Activated CD8-positive, alpha-beta memory T cell treated with anti-CD3 and anti-CD28 coated beads for 1 hour (primary cell): ENCODE measurements at places on chromosomes 2 and 18.

GRCh38 chr18:50970006-50970405 lies 2.2 kb downstream of the ELAC1 start:
- no peak for DNase-seq

GRCh38 chr2:231370429-231370748 lies 25.1 kb upstream of the B3GNT7 start:
- no peak for DNase-seq

DNA sequence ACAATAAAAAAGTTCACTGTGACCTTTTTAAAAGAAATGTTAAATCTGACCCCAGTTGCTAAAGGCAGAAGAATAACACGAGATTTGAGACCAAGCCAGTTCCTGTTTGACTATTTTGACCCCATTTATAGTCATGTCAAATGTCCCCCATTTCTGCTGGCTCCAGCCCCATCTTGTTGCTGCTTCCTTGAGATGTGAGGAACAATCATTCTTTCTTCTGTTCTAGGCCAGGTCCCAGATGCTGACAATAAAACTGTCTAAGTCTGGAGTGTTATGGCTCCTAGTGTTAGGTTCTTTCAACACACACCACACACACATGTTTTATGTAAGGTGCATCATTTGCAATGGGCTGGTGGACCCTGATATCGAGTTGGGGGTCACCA lies 92.0 kb upstream of the CYP1B1 start:
- no peak for DNase-seq

- no peak for DNase-seq
These were observed 782.3 kb downstream of the LRP1B start for GRCh38 chr2:141348481-141348880.

- DNase-seq = no peak
These were observed 175.3 kb downstream of the INHBB start for GRCh38 chr2:120520929-120521912.

DNA sequence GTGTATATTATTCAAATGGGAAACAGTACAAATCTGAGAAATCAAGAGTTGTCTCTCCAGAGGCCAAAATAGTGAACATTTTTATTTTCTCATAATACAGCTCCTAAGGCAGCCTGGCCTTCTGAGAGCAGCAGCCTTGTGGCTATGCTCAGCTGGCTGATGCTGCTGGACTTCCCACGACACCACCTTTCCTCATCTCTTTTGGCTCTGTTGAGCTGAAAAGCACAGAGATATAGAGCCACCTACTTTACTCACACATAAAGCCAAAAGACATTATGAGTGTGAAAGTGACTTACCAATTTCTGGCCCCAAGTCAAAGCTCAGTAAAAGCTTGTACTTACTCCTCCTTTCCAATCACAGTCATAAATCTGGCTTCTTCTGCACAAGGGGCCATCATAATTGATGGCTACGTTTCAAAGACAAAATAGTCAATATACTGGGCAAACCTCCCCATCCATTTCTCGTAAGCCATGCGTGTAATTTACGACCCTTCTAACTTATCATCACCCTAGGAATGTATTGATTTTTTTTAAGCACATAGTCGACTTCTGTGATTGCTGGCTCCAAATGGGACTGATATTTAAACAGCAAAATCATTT lies 18.6 kb upstream of the REG3A start:
- no peak for DNase-seq

- no peak for DNase-seq
These were observed 44.2 kb downstream of the MRPS9 start for GRCh38 chr2:105082107-105082506.

GRCh38 chr18:58530801-58531200 lies 98.1 kb downstream of the ALPK2 start:
- no peak for DNase-seq

GRCh38 chr2:207481924-207482323 lies 47.8 kb upstream of the CREB1 start:
- DNase-seq = no peak

GRCh38 chr2:147511491-147511948 lies 333.3 kb upstream of the ACVR2A start:
- DNase-seq = no peak

DNA sequence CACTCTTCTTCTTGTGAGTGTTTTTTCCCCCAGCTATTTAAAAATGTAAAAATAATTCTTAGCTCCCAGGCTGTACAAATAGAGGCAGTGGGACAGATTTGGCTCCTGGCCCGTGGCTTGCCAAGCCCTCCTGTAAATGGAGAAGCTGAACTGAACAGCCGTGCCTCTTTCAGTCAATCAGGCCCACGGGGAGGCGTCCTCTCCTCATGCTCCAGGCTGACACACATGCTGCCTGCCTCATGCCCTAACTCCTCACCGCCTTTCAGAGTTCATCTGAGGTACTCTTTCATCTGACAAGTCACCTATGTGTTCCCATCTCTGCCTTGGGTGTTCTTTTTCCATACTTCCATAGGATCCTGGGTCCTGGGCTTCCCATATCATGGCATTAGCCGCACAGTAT lies 58.9 kb downstream of the BMP10 start:
- no peak for DNase-seq

- no peak for DNase-seq
These were observed 561.4 kb upstream of the LINC00305 start for GRCh38 chr18:64710105-64710861.

DNA sequence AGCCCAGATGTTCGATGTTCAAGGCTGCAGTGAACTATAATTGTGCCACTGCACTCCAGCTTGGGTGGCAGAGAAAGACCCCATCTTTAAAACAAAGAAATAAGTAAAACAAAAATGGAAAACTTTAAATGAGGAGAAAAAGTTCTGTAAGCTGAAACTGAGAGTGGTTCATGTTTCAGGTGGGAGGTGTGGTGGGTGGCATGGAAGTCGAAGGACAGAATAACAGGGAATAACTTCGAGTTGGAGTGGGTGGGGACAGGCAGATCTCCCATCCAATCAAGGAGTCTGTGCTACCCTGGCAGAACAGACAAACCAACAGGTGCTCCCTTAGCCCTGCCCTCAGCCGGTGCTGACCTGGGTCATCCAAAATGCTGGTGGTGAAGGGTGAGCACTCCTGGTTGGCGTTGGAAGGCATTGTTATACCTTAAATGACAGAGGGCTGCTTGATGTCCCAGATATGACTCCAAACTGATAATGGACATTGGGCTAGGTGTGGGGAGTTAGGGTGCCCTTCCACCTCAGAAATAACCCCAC lies 328.4 kb downstream of the DYSF start:
- no peak for DNase-seq

DNA sequence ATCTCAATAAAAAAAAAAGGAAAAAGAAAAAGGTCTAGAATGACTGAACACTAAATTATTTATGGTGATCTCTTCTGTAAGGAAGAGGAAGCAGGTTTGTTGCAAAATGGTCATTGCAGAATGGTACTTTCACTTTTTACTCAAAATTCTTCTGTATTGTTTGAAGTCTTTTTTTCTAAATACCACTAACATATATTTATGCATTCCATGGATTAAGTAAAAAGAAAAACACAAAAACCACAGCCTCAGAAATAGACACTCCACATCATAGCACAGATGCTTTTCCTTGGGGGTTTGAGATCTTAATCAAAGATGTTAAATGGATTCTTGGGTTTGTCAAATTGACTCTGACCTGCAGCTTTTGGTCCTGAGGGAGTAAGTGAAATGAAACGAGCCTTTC lies 47.4 kb downstream of the RHOB start:
- no peak for DNase-seq

DNA sequence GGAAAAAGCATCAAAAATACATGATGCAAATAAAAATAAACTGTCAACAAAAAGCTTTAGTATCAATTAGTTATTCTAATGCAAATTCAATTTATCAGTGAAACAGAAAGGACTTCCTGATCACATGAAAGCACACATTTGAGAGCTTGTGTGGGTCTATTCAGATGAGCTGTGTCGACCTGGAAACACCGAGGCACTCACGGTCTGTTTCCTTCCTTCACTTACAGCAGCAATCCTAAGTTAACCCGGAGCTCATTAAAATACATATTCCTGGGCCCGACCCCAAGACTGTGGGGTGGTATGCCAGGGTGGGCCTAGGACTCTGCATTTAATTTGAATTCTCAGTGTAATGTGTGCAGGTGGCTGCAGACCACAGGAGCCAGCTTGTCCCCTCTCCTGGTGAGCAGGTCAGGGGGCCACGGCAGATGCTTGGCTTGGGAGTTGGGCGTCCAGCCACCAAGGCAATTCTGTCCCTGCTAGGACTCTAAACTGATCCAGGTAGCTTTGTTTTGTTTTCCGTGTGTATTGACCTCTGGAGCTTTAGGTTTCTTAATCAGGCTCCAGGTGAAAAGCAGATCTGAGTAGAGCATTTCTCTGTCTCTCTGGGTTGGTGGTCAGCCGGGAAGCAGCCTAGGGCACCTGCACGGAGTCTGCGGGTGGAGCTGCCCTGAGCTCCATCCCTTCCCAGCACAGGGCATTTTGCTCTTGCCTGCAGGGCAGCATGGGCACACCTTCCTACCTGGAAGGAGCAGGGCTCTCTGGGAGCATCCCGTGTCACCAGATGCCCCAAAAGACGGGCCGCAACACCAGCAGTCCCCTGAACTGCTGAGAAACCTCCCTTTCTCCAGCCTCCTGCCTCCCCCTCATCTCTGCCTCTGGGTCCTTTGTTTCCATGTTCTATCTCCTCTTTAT lies 9.0 kb downstream of the MBP start:
- no peak for DNase-seq

- no peak for DNase-seq
These were observed at the start of gene DSC2 for GRCh38 chr18:31102025-31102684. DSC2 (minus strand) TSS chr18:31102421; CDS start chr18:31101971, 450 bp downstream.

DNA sequence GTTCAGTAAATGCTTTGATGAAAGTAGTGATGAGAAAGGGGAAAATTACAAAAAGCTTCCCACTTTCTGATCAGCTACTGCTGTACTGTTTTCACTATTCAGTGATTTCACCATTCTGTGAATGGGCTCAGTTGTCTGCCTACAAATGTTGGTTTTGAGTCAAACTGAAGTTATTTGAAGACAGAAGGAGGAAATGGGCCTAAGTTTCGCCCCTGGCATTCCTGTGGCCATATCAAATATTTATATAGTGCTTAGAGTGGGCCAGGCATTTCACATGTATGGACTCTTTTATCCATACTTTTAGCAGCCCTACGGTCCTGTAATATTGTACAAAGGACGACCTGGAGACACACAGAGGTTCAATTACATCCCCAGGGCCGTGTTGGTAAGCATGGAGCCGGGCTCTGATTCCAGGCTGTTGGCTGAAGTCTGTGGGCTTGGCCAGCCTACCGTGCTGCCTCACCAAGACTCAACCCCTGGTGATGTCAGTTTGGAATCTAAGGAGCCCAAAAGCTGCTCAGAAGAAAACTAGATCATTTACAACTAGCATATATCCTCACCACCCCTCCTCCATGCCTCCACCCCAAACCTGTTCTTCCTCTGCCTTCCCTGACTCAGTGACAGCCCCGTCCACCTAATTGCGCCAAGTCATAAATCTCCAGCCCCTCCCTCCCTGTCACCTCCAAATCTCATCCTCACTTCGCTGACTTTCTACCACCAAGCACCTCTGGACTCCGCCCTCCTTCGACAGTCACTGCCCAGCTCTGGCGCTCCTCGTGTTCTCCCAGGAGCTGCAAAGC lies 10.1 kb upstream of the GRHL1 start:
- no peak for DNase-seq

DNA sequence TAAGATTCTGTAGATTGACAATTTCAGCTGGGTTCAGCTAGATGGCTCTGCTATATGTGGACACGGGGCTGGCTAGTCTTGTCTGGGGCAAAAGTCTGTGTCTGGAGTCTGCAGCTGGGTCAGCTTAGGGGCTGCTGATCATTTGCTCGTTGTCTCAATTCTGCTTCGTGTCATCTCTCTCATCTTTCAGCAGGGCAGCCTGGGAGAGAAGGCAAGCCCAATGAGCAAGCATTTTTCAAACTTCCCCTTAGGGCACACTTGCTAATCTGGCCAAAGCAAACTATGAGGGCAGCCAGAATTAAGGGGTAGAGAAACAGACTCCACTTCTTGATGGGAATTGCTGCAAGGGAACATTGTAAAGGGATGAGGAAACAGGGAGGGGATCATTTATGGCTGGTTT lies 462.6 kb downstream of the SLC4A3 start:
- no peak for DNase-seq

DNA sequence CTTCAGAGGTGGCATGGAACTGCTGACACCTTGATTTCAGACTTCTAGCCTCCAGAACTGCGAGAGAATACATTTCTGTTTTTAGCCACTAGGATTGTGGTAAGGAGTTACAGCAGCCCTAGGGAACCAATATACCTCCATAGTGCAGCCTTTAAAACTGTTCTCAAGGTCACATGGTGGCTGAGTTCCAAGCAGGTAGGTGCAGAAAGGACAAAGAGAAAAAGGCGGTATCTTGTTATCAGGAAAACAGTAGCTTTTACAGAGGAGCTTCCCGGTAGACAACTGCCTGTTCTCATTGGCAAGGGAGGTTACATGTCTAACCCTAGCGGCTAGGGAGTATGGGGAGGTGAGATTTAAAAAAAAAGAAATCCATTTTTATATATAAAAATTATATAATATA lies 96.2 kb upstream of the BCL2L11 start:
- no peak for DNase-seq

DNA sequence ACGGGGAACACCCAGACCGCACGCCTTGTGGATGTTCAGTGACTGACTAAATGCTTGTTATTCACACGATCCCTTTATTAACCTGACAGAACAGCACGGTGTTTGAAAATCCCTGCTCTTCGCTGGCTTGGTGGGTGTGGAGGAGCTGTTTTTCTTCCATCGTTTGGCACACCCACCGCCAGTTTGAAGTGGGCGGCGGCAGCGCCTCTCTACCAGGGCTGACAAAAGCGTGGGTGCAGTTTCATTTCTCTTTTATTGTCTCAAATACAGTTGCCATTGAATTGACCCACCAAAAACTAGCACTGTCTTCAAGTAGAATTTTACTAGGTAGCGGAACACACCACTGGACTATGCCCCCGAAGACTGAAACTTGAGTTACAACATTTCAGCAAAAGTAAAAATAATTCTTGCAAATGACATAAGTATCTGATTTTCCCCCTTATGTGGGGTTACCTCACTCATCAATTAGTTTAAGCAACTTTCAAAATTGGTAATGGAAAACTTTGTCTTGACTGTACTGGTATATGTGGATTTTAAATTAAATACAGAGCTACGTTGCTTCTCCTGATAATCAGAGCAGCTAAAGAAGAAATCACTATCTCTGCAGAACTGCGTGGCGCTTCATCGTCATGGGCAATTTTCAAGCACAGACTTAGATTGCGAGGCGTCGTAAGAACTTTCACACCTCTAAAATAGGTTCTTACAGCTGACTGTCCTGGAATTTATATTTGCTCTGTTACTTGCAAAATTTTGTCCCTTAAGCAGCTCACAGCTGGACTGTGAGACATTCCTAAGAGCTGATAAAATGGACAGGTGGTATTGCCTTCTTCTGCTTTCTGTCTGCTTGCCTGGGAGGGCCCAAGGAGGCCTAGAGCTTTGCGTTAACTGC lies 60.9 kb downstream of the LDLRAD4 start:
- DNase-seq = no peak
